ENCODE measurements at places on chromosomes 12 and 14.
A peak's percentile ranks its signal among the peaks of the same experiment; 100 is the strongest.

- DNase-seq: no peak
Measured at GRCh38 chr12:88310069-88310468, 168.0 kb downstream of the TMTC3 start.

- peak; percentile 57 for DNase-seq
Measured at GRCh38 chr12:56119361-56119796, 1.3 kb downstream of the ZC3H10 start.

DNA sequence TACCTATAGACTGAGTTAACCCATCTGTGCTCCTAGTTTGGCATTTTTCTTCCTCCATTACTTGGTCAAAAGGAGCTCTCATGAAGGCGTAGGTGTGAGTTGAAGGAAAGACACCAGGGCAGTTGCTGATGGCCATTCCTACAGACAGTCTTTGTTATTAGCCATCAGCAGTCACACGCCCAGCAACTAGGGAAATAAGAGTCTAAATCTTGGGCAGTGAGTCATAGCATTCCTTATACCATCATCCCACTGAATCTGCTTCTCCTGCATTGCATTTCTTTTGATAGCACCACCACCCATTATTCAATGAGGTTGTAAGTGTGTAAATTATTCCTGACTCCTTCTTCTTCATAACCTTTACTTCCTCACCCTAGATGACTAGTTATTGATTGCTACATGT lies 150.9 kb upstream of the IGF1 start:
- DNase-seq: no peak

- DNase-seq: no peak
Measured at GRCh38 chr14:72512925-72513324, 381.0 kb downstream of the DPF3 start.

DNA sequence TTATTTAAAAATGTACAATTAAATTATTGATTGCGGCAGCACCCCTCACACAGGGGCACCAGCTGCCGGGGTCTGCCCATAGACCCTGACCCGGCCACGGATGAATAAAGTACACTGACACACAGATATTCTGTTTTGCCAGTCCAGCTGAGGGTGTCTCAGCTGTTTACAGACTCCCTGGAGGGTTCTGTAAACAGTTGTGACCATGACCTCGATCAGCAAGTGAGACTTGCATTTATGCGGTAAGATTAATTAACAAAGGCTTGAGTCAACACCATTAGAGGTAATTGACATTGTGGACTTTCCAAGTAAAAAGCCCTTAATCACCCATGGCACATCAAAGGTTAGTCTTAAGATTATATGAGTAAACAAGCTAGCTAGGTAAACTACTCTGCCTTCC lies 94.3 kb downstream of the FUT8 start:
- DNase-seq: no peak

DNA sequence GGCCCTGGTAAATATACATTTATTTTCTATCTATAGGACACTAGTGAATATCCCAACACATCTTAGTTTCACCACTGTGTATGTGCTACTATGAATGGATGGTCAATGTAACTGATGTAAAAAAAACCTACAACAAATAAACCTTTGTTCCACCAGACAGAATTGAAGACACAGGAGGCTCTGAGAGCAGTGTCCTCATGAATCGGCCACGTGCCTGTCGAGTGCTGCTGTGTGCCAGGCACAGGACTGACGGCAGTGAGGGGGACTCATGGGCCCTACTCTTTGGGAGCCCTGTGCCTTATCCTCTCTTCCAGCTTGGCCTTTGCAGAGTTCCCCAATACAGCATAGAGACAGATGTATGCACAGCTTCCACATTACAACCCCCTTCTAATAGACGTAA lies 18.2 kb downstream of the CINP start:
- DNase-seq: no peak

GRCh38 chr12:50120953-50121352 lies 8.9 kb downstream of the COX14 start:
- no peak for DNase-seq

DNA sequence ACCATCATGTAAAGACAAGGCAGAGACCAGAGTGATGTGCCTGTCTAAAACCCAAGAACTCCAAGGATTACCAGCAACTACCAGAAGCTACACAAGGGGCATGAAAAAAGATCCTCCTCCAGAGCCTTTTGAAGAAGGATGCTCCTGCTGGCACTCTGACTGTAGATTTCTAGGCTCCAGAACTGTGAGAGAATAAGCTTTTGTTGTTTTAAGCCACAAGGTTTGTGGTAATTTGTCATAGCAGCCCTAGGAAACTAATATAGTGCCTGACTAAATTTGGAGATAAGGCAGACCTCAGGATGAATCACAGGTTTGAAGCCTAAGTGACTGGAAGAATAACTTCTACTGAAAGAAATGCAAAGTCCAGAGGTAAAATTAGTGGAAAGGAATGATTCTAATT lies 132.9 kb downstream of the CEP83 start:
- no peak for DNase-seq

GRCh38 chr12:53045696-53046045 lies 4.2 kb upstream of the TNS2 start:
- no peak for DNase-seq

DNA sequence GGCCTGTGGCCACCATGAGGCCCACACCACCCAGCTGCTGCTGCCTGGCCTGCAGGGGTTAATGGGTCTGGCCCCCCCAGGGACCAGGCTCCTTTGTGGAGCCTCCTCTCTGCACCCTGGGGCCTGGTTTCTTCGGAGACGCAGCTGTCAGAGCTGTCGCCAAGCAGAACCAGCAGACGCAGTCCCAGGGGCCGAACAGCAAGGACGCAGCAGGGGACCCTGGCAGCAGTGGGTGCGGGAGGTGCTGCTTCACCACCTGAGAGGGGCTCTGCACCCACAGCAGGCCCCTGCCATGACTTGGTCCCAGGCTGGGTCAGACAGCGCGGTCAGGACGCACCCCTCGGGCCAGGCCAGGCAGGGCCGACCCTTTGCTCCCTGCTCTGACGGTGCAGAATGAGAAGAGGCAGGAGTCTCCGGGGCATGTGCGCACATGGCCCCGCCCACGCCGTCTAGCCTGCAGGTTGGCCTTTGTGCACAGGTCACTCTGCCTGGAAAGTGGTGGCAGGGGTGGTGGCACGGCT lies 30.5 kb downstream of the JAG2 start:
- no peak for DNase-seq

GRCh38 chr12:53005215-53005985 lies 856 bp upstream of the EIF4B start:
- no peak for DNase-seq

- no peak for DNase-seq
Measured at GRCh38 chr12:58616618-58617017, 303.7 kb downstream of the LRIG3 start.
